ENCODE measurements at places on chromosomes 3 and 15.

GRCh38 chr3:52990637-52991036 lies 55.2 kb downstream of the SFMBT1 start:
- DNase-seq: no peak

GRCh38 chr15:71747128-71748083 lies 62.9 kb upstream of the NR2E3 start:
- no peak for DNase-seq

GRCh38 chr3:98961161-98962155 lies 60.0 kb upstream of the DCBLD2 start:
- no peak for DNase-seq

DNA sequence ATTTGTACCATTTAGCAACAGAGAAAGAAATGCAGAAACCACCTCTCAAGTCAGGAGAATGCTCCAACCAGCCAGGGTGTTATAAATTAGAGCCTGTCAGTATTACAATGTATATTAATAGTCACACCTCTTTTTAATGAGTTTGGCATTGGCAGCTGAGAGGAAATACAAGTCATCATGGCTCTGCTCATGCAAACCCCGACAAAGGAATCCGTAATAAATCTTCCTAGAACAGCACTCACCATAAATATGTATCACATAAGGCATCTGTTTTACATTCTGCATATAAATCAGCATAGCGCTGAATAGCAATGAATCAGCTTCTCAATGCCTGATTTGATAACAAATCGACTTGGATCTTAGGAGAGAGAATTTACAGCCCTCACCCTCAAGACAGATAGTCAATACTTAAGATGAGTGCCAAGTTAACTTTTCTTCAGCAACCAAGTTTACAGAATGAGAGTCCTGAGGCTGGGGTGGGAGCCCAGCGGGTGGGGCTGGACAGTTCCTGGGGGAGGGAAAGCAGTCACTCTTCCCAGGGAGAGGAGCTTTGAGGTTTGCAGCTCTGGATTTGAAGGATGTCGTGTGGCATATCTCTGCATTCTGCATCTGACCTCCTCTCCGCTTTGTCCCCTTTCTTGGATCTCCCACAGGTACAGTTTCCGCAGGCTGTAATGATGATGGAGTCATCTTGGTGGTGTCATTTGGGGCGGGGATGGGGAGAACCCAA lies 1034.4 kb upstream of the NR2F2 start:
- DNase-seq: no peak

GRCh38 chr3:197222937-197223370 lies 75.5 kb downstream of the DLG1 start:
- no peak for DNase-seq
